ENCODE measurements at places on chromosomes 7 and 10.

- no peak for DNase-seq
Measured at GRCh38 chr10:12709521-12709963, 292.0 kb downstream of the CCDC3 start.

DNA sequence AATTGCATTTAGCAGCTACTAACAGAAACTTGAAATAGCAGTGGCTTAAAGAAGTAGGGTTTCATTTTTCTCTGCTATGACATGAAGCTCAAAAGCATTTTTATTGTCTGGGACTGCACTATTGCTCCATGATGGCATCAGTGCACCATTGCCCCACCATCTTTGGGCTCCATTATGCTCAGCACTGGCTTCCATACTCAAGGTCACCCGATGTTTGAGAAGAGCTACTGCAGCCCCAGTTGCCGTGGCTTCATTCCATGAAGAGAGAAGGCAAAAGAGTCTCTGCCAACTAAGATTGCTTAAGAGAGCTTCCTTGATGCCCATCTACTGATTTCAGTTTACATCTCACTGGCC is 192.2 kb upstream of the LRGUK start:
- DNase-seq: no peak

- DNase-seq: no peak
Measured at GRCh38 chr7:34487391-34488115, 170.5 kb upstream of the NPSR1 start.

DNA sequence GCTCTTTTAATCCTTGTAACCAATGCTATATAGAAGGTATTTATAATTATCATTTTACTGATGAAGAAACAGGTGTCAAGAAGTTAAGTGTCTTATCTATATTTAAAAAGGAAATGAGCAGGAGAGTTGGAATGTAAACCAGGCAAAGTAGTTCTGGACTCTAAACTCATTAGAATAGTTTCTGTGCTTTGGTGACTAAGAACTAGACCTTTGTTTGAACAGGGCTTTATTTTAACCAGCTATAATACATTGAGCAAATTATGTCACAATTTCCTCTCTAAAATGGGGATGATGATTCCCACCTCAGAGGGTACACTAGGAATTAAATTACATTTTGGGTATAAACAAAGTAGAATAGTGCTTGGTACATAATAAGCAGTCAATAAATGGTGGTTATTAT is 236.0 kb downstream of the MAGI2 start:
- DNase-seq: no peak

GRCh38 chr7:29806208-29806994 is at the start of gene WIPF3:
TSS of gene WIPF3 (plus strand) at chr7:29806508. CDS start at chr7:29834725, 28,217 bp downstream.
- DNase-seq: no peak

- DNase-seq: no peak
Measured at GRCh38 chr10:103740611-103741010, 114.8 kb downstream of the SH3PXD2A start.

DNA sequence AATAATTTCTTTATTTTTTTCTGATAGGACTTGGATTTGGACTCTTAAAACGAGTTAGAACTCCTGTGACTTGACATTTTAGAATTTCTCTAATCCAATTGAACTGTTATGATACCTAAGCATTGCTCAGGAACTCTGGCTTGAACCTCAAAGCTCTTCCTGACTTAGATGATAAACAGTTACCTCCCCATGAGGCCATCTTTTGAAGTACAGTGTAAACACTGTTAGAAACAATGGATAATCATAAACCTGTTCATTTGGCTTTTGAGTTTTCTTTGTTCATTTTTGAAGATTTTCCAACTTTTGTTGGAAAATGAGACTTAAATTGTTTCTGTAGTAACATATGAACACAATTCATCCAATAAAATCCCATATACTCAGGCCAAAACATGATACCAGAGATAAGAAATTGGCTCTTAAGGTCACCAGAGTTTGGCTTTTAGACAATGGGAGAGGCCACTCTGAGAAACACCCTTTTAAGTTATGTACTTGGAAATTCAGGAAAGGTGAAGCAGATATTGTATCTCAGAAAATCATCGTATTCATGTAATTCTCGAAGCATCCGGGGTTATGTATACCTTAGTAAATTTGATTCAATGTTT is 59.6 kb downstream of the RUNDC3B start:
- no peak for DNase-seq

DNA sequence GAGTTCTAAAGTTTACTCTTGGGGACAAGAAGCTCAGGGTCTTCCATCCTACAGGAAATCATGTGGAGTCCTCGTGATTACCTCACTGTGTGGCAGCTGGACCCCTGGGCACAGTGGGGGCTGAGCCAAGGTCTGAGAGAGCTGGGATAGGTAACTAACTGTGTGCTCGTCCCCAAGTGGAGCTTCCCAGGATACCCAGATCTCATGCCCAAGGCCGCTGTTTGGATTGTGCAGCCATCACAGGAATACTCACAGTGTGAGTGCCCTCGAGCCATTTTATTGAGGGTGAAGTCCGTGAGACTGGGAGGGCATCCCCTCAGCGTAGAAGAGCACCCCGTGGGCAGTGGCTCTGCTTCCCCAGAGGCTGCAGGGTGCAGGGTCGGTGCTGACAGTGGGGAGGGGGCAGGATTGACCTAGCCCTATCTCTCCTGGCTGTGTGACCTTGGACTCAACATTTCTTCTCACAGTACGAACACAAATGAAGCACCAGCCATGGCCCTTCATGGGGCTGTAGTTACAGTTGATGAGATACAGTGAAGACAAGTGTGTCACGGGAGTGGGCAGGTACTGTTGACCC is 69.6 kb upstream of the LEP start:
- no peak for DNase-seq

- no peak for DNase-seq
Measured at GRCh38 chr7:16515785-16516685, 10.6 kb upstream of the LRRC72 start.
